NCI-H1048 (cell line): ENCODE measurements at places on chromosomes 3 and 15.

- DNase-seq: no peak
Measured at GRCh38 chr3:117107946-117108345, 398.4 kb downstream of the TUSC7 start.

DNA sequence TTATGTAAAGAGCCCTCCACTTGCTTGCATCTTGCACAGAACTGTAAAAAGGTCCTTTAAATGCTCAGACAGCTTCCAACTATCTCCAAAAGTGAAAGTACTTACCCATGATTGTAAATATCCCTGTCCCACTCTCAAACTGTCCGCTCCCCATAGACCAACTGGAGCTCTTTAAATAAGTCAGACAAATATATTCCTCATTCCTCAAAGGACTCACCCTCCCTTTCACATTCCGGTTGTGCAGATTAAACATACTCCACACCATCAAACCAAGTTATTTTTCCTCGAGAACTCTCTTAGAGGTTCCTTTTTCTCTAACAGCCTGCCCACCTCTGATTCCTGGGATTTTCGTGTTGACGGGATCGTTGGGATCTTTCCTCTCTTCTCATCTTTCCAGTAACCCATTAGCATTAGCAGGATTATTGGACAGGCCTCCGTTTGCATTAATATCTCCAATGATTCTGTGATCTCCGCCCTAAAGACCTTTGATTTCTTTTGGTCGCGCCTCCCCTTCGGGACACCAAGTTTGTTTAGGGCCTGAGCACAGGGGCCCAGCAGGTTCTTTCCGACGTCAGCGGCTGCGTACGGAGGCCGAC is 763 bp downstream of the GOLGB1 start:
- DNase-seq: no peak

DNA sequence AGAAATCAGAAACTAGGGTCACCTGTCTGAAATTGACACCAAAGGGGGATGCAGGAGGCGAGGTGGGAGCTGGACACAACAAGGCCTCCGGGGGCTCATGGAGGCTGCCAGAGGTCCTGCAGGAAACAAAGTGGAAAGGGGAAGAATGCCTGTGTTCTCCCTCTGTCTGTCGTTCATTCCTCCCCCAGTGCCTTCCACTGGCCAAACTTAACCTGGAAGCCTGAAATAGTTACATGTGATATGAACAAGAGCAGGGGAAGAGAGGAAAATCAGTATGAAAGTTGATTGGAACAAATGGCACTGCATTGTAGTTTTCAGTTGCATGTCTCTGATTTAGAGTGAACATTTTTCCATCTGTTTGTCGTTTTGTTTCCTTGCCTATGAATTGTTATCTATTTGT is 502.0 kb upstream of the CFAP20DC start:
- DNase-seq: no peak

DNA sequence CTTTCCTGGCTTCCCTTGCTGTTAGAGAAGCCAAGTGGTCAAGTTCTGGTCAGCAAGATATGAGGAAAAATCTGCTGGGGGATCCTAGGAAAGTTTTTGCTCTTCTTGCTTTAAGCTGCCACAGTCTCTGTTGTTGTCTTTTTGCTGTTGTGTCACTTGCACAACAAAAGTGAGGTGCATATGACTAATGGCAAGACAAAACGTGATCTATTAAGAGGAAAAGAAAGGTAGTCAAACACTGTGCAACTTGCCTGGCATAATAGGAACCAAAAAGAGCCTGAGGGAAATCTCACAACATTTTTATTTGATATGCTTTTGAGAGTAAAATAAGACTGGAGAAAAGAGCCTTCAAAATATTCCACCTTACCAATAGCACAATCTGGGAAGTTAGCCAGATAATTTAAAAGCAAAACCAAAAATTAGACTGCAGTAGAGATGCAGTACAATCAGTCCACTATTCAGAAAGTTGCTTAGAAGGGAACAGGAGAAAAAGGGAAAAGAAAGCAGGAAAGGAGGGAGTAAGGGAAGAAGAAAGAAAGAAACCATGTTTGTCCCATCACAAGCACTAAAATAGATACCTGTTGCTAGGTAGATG is 110.0 kb upstream of the SLC4A7 start:
- no peak for DNase-seq
